ENCODE measurements at places on chromosomes 3 and 15.

- DNase-seq, result no peak
Measured at GRCh38 chr3:172530566-172530965, 7.3 kb upstream of the TNFSF10 start.

DNA sequence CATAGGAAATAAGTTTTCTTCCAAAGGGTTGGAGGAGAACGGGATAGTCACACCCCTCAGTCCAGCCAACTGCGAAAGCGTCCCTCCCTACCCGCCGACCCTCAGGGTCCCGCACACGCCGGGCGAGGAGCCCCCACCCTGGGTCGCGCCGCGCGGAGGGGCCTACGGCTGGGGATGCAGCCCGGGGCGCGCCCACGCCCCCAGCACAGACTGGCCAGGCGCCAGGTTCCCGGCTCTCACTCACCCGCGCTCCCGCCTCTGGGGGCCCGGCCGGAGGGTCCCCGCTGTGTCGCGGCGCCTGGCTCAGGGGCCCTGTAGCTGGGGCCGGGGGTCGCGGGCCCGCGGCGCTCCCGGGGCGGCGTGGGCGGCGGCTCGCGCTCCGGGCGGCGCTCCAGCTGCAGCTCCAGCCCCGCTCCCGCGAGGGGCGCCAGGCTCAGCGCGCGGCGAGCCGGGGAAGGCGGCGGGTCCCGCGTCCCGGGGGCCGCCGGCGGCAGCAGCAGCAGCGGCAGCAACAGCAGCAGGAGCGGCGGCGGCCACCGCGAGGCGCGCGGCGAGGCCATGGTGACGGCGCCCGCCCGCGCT lies 375 bp downstream of the HEG1 start:
- DNase-seq, result no peak

GRCh38 chr3:15934389-15935195 lies 136.8 kb upstream of the ANKRD28 start:
- no peak for DNase-seq

GRCh38 chr3:65830948-65831732 lies 207.6 kb downstream of the MAGI1 start:
- no peak for DNase-seq

- no peak for DNase-seq
Measured at GRCh38 chr3:13707456-13707855, 158.5 kb downstream of the FBLN2 start.

- DNase-seq, result no peak
Measured at GRCh38 chr3:54649551-54649950, 278.3 kb downstream of the LRTM1 start.

Data from amniotic stem cell (primary cell).